ENCODE measurements at places on chromosomes 3 and 15.
A peak's percentile ranks its signal among the peaks of the same experiment; 100 is the strongest.

DNA sequence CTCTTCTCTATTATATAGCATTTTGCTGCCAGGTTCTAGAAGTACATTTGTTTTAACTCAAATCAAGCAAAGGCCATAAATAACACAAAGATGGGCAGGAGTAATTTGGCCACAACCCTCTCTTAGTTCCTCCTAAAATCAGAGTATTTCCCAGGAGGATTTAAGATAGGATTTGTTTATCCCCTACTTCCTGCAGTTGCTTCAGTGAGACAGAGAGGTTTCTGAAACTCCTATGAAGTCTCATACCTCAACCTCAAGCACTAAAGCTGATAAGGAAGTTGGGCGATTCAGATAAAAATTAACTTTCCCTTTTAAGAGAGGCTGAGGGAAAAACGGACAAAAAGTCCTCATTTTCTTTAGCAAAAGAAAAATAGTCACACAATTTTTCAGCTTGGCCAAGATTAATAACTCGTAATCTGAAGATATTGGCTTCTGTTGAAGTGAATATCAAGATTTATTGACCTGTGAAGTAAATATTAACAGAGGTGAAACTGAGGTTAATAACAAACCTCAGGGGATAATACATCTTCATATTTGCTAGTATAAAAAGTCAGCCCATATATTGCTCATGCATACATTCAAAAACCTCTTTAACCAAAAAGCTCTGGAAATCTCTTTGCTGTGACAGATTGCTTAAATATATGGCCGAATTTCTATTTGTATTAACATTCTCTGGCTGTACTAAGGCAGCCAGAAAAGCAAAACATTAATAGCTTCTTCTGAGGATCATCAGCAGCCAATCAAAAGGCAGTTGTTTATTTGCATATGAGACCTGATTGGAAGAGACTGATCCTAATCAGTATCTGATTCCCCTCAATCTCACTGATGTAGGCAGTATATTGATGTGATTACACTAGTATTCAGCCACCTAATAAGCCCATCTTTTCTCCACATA is 90.6 kb upstream of the GADL1 start:
- DNase-seq: no peak

DNA sequence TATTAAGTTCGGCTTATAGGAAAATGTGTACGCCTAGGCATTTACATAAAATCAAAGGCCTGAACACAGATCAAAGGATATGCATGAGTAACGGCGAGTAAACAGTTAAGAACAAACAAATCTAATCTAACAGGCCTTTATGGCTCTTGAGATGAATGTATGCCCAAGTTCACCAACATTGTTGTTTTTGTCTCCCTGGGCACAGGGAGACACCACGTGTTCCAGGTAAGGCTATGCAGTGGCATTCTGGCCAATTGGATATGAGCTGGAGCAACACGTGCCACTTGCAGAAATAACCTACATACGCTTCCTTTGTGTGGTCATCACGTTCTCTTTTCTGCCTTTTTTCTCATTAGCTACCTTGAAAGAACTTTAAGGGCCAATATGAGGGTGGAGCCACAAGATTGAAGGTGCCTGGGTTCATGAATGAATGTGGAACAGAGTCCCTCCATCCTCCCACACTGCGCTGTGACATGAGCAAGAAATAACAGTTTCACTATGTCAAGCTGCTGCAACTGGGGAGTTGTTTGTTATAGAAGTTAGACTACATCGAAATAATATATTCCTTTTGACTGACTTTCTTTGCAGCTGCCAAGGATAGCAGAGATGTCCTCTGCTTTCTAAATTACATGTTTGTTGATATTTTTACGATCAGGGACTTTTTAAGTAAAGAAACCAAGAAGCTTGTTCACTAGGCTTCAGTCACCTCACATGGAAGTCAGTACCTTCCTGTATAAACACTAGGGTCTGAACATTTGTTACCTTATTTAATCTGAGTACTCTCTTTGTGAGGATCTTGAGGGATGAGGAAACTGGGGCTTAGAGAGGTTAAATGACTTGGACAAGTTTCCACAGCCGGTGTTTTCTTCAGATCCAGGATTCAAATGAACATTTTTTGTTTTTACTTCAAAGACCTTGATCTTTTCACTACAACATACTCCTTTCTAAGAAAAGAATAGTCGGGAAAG is 427.5 kb upstream of the TBL1XR1 start:
- DNase-seq: no peak

DNA sequence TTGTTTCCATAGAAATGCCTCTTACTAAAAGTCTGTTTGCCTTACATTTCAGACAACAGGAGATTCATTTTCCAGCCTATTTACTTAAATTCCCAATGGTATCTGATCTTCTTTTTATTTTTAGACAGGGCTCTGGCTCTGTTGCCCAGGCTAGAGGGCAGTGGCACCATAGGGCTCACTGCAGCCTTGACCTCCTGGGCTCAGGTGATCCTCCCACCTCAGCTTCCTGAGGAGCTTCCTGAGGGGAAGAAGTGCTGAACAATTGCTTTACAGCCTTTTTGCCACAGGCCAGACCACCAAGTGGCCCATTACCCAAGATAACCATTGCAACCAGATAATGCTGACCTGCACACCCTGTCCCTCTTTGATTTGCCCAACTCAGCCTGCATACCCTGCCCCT is 126.3 kb downstream of the PLCH1 start:
- DNase-seq: no peak

DNA sequence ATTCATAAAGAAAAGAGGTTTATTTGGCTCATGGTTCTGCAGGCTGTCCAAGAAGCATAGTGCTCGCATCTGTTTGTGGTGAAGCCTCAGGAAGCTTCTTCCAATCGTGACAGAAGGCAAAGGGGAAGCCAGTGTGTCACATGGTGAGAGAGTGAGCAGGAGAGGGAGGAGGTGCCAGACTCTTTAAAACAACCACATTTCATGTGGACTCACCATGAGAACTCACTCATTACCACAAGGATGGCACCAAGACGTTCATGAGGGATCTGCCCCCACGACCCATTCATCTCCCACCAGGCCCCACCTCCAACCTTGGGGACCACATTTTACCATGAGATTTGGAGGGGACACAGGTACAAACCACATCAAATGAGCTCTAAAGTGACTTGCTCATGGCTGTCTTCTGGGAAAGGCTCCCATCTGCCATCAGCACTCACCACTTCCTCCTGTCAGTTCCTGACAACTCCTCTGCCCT is 327.3 kb upstream of the TLE3 start:
- no peak for DNase-seq

GRCh38 chr3:163768048-163768447 is 1310.2 kb downstream of the SI start:
- DNase-seq: no peak

DNA sequence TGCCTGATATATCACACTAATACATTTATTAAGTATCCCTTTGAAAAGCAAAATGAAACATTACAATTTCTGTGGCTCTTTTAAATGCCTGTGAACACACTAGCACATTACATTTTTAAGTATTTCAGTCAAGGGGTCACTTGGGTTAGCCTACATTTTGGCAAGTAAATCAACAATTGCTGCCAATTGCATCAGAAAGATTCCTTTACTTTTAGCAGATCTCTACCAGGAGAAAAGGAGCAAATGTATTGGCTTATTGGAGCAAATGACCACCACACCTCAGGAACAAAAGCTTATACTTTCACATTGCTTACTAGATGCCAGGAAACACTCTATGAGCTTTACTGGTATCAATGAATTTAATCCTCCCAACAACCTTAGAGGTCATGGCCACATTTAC is 947.1 kb downstream of the FHIT start:
- peak; percentile 70 for DNase-seq

- DNase-seq: peak; percentile 59
Observed at GRCh38 chr15:70327856-70328678, 230.3 kb upstream of the TLE3 start.

DNA sequence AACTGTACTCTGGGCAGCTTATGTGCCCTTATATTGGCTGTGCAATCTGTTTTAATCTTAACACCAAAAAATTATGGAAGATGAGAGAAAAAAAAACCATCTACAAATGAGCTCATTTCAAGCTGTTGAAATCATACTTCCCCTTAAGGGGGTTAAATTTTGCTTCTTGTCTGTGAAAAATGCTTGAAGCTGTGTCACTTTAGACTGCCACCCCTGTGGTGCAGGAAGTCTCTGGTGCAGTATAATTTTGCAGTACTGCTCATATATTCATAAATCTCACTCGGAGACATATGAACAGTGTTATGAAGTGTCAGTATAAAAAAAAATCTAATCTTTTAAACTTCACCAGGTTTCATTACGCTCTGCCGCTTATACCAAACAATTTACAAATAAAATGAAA is 30.4 kb upstream of the FEZF2 start:
- DNase-seq: no peak

DNA sequence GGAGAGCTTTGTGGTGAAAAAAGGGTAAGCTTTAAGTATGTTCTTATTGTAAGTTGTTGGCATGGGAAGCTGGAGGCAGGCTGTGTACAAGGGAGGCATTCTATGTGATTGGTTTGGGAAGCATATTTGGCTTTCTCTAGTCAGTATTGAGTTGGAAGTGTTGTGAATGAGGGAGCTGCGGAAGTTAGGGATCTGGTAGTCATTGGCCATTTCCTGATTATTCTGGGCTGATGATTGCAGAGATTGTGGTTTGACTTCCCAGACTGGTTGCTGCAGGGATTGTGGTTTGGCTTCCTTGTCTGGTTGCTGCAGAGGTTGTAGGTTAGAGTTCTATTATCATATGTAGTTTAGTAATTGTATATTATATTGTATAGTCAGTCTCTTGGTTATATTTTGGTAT is 21.0 kb downstream of the STXBP5L start:
- no peak for DNase-seq

- DNase-seq: no peak
Observed at GRCh38 chr15:66723826-66724731, 22.0 kb downstream of the SMAD6 start.

- no peak for DNase-seq
Observed at GRCh38 chr15:100383302-100384107, 41.7 kb upstream of the ADAMTS17 start.

GRCh38 chr15:85493260-85493659 is 112.9 kb downstream of the AKAP13 start:
- no peak for DNase-seq

- no peak for DNase-seq
Observed at GRCh38 chr3:179882292-179882691, 154.4 kb downstream of the PEX5L start.

DNA sequence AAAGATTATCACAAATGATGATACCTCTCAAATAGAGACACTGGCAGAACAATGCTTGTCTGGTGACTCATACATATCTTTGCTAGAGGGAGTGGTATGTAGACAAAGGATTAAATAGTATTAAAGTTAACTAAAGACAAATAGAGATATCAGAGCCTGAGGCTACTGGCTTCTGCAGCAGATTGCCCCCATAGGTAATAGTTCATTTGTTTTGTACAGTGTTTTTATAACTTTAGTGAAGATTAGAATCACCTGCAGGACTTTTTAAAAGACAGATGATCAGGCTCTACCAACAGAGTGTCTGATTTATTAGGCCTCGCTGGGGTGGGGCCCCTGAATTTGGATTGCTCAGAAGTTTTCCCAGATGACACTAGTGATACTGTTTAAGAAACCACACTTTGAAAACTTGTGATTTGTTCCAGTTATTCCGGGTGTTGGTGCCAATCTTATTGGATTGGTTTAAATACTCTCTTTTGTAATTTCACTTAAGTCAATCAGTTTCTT is 96.4 kb downstream of the NAALADL2 start:
- no peak for DNase-seq

DNA sequence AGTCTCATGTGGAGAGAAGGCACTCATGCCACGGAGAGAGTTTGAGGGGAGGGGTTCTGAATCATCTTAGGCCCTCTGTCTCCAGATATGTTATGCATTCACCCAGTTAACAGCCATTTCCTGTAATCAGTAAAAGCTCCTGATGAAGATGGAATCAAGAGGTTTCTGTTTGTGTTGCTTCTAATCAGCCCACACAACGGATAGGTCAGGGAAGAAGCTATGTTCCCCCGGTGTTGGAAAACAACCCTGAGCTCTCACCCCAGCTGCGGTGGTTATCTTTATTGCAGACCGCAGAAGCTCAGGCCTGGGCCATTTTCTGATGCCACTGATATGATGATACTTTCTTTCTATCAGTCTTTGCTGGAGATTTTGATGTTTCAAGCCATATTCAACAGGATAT is 338.5 kb upstream of the ONECUT1 start:
- no peak for DNase-seq

- no peak for DNase-seq
Observed at GRCh38 chr3:58129041-58129770, 81.6 kb downstream of the DNASE1L3 start.

DNA sequence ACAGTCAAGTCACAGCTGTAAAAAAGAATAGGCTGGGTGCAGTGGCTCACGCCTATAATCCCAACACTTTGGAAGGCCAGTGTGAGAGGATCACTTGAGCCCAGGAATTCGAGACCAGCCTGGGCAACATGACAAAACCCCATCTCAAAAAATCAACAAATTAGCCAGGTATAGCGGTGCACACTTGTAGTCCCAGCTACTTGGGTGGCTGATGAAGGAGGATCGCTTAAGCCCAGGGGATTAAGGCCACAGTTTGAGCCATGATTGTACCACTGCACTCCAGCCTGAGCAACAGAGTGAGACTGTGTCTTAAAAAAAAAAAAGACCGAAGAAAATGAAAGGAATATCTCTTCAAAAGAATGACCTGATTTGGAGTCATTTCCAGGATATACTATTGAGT is 6.6 kb downstream of the HERC1 start:
- no peak for DNase-seq

DNA sequence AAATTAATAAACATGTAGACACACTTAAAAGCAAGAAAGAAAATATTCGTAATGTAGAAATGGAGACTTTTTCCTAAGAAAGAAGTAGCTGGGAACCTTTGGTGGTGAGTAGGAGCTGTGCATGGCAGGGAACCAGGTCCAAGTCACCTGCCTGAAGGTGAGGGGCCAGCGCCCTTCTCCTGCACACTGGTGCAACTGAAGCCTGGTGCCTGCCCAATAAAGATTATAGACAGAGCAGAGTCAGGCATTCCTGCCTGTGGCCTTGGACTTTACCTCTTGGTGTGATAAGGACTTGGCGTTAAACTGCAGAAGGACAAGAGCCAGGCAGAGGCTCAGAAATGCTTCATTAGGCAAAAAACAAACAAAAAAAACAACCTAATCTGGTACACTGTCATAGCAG is 14.2 kb downstream of the CFAP91 start:
- DNase-seq: no peak

DNA sequence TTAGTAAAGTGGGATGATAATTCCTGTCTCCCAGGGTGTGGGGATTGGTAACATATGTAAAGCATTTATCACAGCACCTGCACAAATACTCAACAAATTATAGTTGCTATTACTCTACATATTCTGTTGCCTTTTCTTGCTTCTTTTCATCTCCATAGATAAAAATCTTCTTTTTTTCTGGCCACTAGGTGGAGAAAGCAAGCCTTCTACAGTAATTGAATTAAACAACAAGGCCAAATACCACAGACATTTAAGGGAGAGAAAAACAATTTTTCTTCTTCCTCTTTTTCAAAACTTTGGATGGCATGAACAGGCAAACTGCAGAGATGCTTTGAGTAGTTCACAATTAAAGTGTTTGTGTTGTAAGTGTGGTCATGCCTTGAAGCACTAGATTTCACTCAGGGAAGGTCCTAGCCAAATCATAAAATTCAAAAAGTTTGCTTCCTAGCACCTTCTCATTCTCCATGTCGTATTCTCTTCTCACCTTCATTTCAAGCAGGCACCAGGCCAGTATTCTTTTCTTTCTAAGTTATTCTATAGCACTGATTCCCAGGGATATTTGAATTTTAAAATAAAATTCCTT is 493.4 kb upstream of the TGFBR2 start:
- peak; percentile 24 for DNase-seq
